ENCODE measurements at places on chromosomes 2 and 18. TPM values are rescaled to one million over a fixed set of nuclear protein-coding genes. Genes with fewer than 3 reads are reported as not detected.
A peak's percentile ranks its signal among the peaks of the same experiment; 100 is the strongest.

Gene MYOM1
- 0.10 TPM for total RNA-seq

Gene PRSS56
- total RNA-seq: not detected

Gene CHPF
- 52.4 TPM for total RNA-seq

- peak; percentile 12 for DNase-seq
These were observed 91.7 kb upstream of the RMDN2 start for GRCh38 chr2:37833423-37833822.

- DNase-seq: no peak
These were observed 2.1 kb downstream of the MLPH start for GRCh38 chr2:237488901-237489860.

DNA sequence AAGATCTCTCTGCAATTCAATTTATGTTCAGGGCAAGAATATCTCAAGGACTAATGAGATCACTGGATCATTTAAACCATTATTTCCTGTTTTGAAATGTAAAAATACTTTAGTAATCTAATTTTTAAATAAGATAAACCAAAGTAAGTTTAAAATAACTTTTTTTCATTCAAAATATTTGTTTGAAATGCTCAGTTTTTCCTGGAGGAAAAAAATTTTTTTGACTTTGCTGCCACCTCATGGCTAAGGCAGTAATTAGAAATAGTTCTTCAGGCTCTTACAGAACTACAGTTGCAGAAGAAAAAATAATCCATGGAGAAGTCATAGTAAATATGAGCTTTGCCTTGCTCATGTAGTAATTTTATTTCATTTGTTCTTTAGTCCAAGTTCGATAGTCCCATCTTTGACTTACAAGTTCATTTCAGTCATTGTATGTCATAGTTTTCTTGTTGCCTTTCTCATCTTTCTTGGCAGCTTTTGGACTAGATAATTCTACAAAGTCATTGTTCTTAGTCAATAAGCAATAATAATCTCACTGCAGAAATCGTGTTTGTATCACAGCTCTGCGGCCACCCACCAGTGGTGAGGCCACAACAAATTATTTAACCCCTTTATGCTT, 127.4 kb downstream of the DPP4 start:
- DNase-seq: peak; percentile 28

- peak; percentile 84 for DNase-seq
These were observed 33.6 kb downstream of the KIDINS220 start for GRCh38 chr2:8803658-8804379.
